ENCODE measurements at places on chromosomes 1 and 21.
A peak's percentile ranks its signal among the peaks of the same experiment; 100 is the strongest.

GRCh38 chr1:1081311-1082238 lies 7.5 kb upstream of the RNF223 start:
- no peak for DNase-seq

GRCh38 chr1:67431869-67432578 lies 1.8 kb upstream of the SERBP1 start:
- no peak for DNase-seq

DNA sequence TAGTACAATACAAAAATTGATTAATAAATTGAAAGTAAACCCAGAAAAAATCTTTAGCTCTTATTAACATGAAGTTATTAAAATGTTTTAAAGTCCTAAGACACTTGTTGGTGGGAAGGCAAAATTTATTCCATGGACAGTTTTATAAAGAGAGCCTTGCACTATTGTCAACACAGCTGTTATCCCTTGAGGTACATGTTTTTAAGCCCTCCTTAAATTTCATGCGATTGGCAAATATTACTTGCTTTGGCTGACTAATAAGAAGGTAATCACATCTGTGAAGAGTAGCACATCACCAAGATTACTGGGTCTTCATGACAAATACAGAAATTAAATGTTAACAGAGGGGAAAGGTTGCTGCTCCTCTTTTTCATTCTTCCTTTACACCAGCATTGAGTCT lies 611.1 kb downstream of the BRINP3 start:
- no peak for DNase-seq

DNA sequence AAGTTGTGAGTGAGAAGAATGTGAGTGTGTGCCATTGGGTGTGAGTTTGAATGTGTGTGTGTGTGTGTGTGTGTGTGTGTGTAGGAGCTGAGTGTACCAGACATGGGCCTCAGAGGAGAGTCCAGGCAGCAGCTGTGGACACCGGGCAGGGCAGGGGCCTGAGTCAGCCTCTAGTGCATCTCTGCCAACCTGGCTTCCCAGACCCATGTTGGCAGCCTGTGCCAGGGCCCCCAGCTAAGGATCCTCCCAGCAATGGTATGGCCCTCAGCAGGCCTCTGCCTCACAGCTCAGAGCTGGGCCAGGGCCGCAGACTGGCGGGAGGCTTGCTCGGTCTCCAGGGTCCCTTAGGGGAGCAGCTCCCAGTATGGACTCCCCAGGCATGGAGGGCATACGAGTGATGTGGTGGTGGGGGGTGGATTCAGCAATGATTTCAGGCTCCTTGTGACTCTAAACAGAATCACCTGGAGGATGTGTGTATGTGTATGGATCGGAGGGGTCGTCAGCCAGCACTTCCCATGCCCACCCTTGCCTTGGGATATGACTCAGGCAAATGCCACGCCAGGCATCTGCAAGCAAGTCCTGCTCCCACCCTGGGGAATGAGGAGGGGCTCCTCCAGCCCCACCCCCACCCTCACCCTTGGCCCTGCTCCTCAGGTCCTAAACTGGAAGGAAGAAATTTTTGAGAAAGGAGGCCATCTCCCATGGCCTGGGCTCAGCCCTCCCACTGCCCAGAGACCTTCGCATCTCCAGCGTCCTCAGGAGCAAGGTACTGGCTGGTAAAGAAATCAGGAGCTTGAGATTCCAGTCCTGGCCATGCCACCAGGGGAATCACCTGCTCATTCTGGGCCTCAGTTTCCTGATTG lies 1.8 kb upstream of the FOXO6 start:
- DNase-seq = no peak

DNA sequence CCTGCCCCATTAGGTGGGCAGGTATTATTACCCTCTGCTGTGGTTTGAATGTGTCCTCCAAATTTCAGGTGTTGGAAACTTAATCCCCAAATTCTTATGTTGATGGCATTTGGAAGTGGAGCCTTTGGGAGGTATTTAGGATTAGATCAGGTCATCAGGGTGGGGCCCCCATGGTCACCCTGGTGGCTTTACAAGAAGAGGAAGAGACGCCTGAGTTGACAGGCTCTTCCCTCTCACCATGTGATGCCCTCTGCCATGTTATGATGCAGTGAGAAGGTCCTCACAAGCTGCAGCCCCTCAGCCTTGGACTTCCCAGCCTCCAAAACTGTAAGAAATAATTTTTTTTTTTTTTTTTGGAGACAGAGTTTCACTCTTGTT lies 8.8 kb upstream of the THEMIS2 start:
- no peak for DNase-seq

DNA sequence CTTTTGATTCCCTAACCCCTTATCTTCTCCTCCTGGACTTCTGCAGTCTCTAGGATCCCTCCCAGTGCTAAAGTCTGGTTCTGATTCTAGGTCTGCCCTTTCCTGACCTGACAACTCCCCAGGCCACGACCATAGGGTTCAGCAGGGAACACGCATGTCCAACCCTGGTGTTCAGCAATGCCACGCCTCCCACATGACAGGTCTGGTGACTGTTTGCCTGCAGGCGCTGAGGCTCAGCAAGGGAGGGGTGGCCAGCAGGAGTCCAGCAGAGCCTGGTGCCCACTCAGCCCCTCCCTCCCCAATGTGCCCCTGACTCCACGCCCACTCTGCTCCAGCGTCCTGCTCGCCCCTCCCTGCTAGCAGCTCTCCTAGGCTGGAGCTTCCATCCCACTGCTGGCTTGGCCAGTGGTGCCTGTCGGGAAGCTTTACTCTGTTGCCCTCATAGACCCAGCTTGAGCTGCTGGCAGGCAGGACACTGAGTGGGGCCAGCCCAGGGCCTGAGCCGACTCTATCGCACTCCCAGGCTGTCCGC lies 17.3 kb downstream of the SLC9A1 start:
- no peak for DNase-seq

- no peak for DNase-seq
These were observed 39.5 kb upstream of the ST6GALNAC3 start for GRCh38 chr1:76035053-76035452.

- DNase-seq = no peak
These were observed 22.5 kb upstream of the IKBKE start for GRCh38 chr1:206447792-206448191.

DNA sequence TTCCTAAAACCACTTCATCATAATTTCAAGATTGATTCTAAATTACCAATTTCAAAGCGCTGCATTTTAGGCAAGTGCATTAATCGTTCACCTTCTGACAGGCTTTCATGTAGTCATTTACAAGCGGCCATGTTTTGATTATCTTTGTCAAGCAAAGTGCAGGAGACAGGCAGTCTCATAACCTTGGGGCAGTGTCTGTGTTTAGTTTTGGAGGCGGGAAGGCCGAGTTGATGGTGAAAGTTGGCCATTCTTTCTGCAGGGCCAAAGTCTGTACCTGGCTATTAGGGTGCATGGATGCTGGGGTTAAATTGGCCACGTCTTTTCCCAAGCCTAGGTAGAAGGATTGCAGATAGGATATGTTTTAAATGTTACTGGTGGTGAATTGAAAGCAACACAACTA lies 2.9 kb downstream of the AGPAT3 start:
- no peak for DNase-seq

DNA sequence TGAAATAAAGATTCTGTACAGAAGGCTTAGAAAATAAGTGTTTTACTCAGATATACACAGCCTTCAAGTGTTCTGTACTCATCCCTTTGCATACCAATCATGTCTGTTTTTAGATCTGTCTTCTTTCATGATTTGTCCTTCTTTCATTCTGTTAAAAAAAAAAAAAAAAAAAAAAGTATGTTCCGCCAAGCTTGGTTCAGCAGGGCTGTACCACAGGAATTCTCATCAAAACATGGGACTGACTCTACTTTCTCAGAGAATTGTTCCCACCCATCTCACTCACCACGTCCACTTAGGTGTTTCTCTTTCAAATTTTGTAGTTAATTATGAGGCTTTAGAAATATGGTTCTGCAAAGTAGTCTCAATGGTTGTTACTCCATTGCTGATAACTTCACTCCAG lies 119.0 kb downstream of the AK5 start:
- DNase-seq = no peak

DNA sequence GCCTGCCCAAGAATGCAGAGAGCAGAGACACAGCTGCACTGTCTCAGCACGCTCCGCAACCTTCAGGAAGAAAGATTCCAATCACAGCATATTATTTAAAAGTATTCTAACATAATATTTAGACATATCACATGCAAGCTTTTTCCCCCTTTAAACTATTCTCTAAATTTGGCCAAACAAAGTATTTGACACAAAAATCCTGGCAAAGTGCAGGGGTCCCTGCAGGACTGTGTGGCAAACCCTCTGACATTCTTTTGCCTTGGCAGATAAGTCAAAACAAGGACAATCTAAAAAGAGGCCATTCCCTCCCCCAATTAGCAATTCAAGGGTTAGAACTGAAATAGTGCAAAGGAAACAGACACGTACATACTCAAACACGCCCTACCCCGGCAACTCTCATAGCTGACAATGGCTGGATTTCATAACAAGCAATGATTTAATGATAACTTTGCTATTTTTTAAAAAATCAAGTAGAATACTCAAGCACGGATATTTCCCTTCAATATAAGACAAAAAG lies 225.3 kb downstream of the MRPL39 start:
- DNase-seq = no peak

- DNase-seq = peak; percentile 14
These were observed 33.9 kb downstream of the TRIM62 start for GRCh38 chr1:33147997-33148314.

DNA sequence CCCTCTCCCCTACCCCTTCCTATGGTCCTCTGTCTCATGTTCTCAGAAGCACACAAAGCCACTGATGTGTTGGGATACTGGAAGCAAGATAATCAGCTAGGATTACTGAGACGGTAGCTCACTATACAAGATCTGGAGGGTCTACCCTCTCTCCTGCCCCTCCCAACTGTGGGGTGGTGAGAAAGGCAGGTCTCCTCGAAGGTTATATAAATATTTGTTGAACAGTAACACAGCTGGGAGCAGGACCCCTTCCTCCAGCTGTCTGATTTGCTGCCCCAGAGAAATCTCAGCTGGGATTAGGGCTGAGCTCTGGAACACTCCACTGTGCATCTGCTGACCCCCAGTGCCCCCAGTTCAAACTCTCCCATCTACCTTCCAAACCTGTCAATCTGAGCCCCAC lies 94.2 kb upstream of the IPO9 start:
- no peak for DNase-seq

Measured in CD4-positive, alpha-beta T cell treated with Interleukin-2 at 100 ng/mL for 4 hours (primary cell).